ENCODE measurements at places on chromosomes 11 and 22.

GRCh38 chr22:37139762-37140161, 10.0 kb downstream of the IL2RB start:
- DNase-seq = peak; percentile 49

DNA sequence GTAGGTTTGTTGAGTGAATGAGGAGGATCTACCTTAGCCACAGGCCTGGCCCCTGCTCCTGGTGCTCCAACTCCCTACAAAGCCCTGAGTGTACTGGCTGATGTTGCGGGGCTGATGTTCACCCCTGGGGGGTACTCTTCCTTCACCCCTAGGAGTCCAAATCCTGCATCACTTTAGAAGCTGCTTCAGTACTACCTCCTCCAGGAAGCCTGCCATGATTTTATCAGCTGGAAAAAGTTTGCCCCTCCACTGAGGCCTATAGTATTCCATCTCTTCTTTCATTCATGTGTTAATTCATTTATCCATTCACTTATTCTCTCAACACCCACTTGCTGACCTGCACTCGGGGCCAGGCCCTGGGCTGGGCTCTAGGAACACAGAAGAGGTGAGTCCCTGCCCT, 7.8 kb downstream of the SHISAL1 start:
- DNase-seq = no peak

- no peak for DNase-seq
Observed at GRCh38 chr11:85710917-85711316, 24.9 kb upstream of the CCDC89 start.

- DNase-seq = no peak
Observed at GRCh38 chr11:113603277-113604059, 102.6 kb downstream of the TMPRSS5 start.

- DNase-seq = no peak
Observed at GRCh38 chr22:30015846-30016245, 64.4 kb upstream of the HORMAD2 start.

GRCh38 chr11:103491777-103492176, 382.6 kb downstream of the DYNC2H1 start:
- DNase-seq = no peak

DNA sequence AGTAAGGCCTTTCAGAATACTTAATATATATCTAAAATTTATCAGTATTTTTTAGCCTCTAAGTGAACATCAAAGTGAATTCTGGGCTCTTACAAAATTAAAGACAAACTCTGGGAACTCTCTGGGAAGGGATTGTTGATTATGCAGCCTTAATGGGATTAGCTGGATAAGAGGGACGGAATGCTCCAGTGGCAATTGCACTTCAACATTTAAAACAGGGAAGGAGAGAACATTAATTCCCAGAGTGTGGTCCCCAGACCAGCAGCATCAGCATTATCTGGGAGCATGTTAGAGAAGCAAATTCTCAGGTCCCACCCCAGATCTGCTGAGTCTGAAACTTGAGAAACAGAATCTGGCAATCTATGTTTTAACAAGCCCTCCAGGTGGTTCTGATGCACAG, 46.5 kb downstream of the POLD3 start:
- no peak for DNase-seq

DNA sequence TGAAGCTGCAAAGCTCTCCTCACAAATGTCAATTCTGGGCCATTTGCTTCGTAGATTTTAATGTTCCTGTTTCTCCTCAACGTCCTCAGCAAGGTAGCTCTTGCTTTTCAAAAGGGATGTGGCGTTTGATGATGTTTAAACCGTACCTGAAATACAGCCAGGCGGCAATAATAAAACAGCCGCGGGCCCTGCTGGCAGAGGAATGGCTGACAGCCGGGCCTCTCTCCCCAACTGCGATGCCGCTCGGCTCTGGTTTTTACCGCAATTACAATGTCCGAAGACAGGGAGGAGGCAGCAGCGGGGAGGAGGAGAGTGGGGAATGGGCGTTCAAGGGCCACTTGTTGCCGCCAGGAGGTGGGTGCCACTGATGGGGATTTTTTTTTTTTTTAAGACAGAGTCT, 27.5 kb downstream of the MACROD1 start:
- no peak for DNase-seq

GRCh38 chr11:77125191-77125590, 2.9 kb upstream of the MYO7A start:
- DNase-seq = no peak

DNA sequence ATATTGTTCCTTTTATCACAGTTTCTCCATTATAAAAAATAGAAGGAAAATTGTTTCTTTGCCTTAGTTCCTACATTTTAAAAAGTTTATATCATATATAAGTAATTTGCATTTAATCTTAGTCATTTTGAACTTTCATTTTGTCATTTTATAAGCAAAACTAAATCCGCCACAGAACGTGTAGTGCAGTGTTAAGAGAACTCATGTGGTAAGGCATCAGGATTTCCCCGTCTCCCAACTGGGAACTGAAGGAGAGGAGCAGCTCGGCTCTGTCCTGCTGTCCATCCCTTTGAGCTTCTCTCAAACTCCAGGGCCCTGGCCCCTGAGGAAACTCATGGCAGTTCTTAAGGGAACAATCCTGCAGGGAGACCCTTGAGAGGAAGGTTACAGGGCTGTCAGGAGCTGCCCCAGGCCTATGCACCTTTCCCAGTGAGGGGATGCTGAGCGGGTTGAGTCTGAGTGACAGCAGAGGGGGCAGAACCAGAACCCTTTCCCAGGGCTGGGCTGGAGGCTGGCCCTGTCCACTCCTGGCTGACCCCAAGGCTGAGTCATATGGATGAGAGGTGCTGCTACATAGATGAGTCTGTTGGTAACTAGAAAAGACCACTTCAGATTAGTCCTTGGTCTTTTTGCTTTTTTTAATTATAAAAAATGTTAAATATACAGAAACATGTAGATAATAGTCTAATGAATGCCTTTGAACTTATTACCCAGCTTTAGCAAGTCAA, 333.1 kb downstream of the TBC1D22A start:
- no peak for DNase-seq

DNA sequence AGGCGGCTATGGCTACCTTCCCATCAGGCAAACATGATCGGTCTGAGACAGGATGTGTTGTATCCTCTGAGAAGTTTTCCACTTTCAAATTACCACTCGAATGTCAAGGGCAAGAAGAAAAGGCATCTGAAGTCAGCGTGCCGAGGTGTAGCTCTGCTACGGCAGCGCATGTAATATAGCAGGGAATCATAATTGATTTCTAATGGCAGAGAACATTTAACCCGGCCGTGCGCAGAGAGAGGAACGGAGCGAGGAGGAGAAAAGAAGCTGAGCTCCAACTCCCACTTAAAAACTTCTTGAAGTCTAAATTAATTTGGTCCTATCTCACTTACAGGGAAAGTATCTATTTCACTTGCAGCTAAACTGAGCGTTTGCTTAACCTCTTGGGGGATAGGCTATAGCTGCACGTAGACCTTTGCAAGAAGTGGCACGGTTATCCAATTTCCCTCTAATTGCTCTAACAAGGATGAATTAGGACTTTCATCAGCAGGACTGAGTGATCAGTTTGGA, 137.3 kb upstream of the KIRREL3 start:
- DNase-seq = no peak

- DNase-seq = no peak
Observed at GRCh38 chr22:30073743-30074142, 6.5 kb upstream of the HORMAD2 start.

DNA sequence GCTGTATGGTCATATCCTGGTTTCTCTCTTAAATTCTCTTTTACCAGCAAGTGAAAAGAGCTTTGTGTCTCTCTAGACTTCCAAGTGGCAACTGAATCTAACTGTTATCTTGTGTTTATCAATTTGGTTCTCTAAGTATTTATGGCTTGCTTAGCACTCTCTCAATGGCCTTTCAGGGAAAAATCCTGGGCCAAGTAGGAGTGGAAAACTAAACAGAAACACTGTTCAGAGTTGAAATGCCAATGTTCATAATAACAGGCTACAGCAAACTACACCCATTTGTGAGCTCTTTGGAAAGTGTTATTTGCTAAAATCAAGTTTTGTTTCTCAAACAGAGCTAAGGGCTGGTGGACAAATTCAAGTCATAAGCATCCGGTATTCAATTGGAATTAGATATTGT, 10.1 kb downstream of the MMP12 start:
- DNase-seq = no peak

DNA sequence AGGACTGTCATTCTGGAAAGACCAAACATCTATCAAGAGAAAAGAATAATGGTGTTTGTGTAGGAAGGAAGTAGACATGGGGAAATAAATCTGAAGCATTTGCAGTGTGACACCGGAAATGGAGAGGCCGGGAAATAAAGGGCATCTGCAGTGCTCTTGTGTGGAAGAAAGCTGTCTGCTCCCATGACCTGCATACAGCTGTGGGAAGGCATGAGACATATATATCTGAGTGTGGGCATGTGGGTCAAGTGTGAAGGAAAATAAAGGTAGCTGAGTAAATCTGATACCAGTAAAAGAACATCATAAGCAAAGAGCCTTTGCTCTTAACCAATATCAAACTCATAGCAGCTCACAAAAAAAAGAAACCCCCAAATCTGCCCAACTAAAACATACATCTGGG, 72.1 kb upstream of the OR5AK2 start:
- no peak for DNase-seq

- no peak for DNase-seq
Observed at GRCh38 chr11:125279676-125280418, 115.3 kb downstream of the PKNOX2 start.

DNA sequence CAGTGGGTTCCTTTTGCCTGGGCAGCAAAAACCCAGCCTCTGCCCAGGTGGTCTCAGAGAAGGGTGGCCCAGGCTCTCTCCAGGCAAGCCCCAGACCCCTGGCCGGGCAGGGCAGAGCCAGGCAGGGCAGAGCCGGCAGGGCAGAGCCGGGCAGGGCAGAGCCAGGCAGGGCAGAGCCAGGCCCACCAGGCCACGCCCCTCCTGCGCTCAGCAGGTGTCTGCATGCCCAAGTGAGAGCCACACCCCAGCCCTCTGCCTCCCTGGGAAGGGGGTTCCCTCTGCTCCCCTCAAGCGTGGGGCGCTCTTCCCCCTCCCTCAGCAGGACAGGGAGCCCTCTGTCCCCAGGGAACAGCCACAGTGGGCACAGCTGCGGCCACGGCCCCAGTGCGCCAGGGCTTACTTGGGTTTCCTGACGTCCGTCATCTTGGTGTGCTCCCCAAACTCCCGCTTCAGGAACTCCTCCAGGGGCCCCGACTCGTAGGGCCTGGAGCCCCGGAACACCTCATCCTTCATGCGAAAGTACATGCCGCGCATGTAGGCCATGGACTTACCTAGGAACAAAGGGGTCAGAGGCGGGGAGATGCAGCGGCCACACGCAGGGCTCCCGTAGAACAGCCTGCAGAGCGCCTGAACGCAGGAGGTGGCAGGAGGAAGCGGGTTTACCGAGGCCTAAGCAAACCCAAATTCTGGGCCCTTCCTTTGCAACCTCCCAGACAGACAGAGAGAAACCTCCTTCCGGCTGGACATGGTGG, 10.1 kb upstream of the BAIAP2L2 start:
- no peak for DNase-seq

GRCh38 chr11:67405688-67406339, 1.9 kb downstream of the TBC1D10C start:
- no peak for DNase-seq

DNA sequence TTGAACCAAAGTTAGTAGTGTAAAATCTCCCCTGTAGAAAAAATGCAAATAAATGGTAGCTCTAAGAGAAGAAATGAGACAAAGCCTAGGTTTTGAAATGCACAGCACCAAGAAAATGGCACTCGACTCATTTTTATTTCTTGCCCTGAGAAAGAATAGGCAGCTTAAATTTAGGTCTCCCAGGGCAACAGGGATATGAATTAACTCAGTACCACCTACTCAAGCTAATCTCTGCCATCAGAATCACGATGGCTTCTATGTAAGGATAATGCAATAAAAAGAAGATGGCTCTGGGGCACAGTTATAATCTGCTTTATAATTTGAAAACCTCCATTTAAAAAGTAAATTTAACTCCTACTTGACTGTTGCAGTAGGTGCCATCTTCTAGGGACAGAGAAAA, 1784.3 kb downstream of the LRRC4C start:
- no peak for DNase-seq

DNA sequence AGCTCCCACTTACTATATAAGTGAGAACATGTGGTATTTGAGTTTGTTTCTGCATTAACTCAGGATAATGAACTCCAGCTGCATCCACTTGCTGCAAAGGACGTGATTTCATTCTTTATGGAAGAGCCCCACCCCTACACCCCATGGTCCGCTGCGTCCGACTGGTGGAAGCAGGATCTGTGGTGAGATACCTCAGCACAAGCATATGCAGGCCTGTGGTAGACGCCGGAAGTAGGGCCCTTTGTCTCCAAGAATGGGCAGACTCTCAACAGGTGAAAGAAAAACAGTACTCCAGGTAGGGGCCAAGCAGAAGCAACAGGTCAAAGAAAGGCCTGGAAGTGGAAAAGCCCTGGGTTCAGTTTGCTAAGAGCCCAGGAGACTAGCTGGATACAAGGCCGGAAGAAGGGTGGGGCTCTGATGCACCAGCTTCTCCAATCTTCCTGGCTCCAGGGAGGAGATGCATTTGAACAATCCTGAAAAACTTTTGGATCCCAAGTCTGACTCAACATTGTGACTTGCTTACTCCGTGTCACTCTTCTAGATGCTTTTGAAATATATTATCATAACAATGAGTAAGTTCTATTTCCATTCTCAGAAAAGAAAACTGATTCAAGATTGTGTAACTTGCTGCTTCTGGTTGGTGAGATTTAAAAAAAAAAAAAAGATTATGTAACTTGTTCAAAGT, 30.4 kb downstream of the NEAT1 start:
- peak; percentile 14 for DNase-seq

DNA sequence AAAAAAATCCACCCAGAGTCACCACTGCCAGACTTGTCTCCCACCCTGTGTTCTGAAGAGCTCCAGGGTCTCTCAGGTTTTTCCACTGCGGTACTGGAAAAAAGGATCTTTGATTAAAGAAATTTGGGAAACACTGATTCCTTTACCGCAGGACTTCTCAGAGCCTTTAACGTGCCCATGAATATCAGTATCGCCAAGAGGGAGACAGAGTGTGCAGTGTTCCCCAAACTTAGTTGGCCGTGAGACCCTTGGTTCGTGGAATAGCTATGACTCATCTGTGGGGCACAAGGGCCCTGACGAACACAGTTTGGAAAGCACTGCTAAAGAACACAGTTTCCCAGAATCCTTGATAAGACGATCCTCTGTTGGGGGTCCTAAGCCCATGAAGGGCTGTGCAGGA, 31.7 kb downstream of the SYT7 start:
- DNase-seq = no peak

- no peak for DNase-seq
Observed at GRCh38 chr22:27022274-27022895, 365.0 kb downstream of the MIAT start.

- DNase-seq = no peak
Observed at GRCh38 chr22:48433647-48434046, 1394.0 kb downstream of the BRD1 start.

- DNase-seq = no peak
Observed at GRCh38 chr11:82507288-82507687, 226.4 kb downstream of the FAM181B start.

DNA sequence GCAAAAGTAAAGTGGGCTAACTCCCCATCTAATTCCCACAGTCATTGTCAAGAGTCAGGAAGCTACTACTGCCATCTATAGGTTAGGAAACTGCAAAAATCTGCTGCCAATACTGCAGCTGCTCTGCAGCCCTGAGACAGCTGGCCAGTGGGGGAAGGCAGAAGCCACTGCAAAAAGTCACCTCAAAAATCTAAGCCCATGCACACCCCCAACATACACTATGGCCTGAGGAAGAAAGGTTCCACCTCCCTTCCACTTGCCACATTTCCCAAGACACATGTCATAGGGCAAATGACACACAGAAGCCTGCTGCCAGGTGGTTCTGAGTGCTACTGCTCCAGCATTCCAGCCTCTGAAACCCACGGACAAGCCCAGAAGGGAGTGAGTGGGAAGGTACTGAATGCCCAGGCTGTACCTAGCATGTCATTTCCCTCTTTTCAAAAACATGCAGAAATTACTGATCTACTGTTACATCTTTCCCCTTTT, 36.9 kb downstream of the DGCR2 start:
- no peak for DNase-seq
